ENCODE measurements at places on chromosomes 1 and 21. TPM values are rescaled to one million over a fixed set of nuclear protein-coding genes. Genes with fewer than 3 reads are reported as not detected.

The FCGR2B gene
- total RNA-seq = not detected

The OR6N1 gene
- not detected for total RNA-seq

The LRRN2 gene
- 0.05 TPM for total RNA-seq

The HCRTR1 gene
- not detected for total RNA-seq

The LMX1A gene
- not detected for total RNA-seq

The PADI1 gene
- not detected for total RNA-seq

The TACSTD2 gene
- total RNA-seq = not detected

The ZNF669 gene
- total RNA-seq = 6.2 TPM

The CD1C gene
- total RNA-seq = 0.45 TPM

The SCYL3 gene
- total RNA-seq = 11.9 TPM

The PSMG1 gene
- 105 TPM for total RNA-seq

The KDF1 gene
- not detected for total RNA-seq

The TSNAX gene
- 41.4 TPM for total RNA-seq

The SMCP gene
- not detected for total RNA-seq

The TGFB2 gene
- total RNA-seq = not detected

The PCP4L1 gene
- not detected for total RNA-seq

Measured in activated CD4-positive, alpha-beta T cell treated with anti-CD3 and anti-CD28 coated beads, Interleukin-2, amount 10 ng/mL, durations not matched to agents 24 days and 14 days (primary cell).